ENCODE measurements at places on chromosomes 5 and 9.

DNA sequence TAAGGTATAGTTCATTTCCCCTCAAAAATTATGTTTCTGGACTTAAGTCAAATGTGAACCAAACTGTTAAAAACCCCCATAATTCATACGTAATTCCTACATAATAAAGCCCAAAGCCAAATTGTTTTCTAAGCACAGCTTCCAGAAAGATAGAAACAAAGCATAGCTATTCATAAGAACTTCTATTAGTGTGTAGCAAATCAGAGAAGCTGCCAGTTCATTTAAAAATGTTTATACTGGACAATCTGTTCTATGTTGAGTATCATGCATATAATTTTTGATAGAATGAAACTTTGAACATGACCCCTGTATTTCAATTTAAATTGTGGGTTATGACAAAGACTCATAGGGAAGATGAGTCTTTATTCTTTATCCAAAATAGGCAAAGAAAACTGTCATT is 119.0 kb upstream of the TXNDC8 start:
- DNase-seq, result no peak

- no peak for DNase-seq
Observed at GRCh38 chr5:170425731-170426130, 36.6 kb upstream of the KCNMB1 start.

DNA sequence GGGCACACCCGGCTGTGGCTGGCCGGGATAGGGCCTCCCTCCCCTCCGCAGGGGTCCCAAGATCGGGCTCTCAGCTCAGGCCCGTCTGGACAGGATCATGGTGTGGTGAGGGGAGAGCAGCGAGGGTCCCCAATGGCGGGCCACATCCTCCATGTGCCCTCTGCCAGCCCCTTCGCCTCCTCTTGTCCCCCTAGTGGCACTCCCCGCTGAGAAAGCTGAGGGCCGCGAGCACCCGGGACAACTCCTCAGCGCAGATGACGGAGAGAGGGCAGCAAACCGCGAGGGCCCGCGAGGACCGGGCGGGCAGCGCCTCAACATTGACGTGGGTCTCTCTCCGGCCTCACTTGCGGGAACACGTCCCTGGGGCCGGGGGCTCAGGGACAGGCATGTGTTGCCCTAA is 24.6 kb downstream of the NKD2 start:
- no peak for DNase-seq

GRCh38 chr9:5428794-5429528 is 8.8 kb downstream of the PLGRKT start:
- DNase-seq, result no peak

DNA sequence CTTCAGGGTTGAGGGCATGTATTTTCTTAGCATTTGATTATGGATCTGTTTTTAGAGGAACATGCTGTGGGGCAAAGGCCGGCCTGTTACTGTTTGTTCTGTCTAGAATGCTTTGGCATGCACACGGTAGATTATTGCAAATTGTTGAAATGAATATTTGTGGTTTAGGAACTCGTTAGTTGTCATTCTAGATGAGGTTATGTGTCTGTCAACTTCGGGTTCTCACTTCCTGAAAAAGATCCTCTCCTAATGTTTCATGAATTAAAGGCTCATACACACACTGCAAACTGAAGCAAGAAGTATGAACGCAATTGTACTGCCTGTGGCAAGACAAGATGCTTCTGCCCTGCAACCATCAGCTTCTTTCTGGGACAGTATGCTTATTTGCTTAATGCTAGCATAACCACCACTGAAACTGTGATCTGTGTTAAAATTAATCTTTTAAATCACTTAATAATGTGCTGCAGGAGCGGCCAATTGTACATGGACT is 99.6 kb downstream of the BASP1 start:
- DNase-seq, result no peak

DNA sequence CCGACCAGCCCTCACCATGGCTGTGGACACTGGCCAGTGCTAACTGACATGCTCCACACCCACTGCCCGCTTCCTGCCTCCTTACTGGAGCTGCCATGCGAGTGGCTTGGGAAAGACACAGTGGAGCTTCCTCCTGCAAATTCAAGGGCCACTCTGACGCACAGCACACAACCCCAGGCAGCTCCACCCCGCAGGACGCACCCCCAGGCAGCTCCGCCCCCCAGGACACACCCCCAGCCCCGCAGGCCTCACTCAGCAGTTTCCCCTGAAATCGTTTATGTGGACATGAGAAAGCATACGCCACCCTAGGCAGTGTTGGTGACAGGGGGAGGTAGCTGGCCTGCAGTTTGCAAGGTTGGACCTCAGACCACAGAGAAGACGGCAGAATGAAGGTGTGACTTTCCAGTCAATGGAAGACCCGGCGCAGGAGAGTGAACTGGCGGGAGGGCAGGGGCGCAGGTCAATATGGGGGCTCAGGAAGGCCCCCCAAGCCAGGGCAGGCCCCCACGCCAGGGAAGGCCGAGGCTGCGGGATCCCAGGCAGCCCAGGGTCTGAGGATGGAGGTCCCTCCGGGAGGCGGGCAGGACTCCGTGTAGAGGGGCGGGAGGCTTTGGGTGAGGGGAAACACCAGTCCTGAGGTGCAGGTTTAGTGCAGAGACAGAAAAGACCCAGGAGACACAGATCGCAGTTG is 21.6 kb downstream of the LPCAT1 start:
- no peak for DNase-seq

GRCh38 chr9:98687911-98688310 is 20.8 kb downstream of the GABBR2 start:
- DNase-seq, result no peak

- no peak for DNase-seq
Observed at GRCh38 chr5:162672061-162672460, 604.5 kb downstream of the GABRG2 start.
